Upper lobe of left lung (tissue), 6 donors: ENCODE measurements at places on chromosomes 6 and 20. TPM values are rescaled to one million over a fixed set of nuclear protein-coding genes. Genes with fewer than 3 reads are reported as not detected.
A peak's percentile ranks its signal among the peaks of the same experiment; 100 is the strongest.

GRCh38 chr20:5991623-5992441, 41.4 kb downstream of the MCM8 start:
- no peak for DNase-seq

DNA sequence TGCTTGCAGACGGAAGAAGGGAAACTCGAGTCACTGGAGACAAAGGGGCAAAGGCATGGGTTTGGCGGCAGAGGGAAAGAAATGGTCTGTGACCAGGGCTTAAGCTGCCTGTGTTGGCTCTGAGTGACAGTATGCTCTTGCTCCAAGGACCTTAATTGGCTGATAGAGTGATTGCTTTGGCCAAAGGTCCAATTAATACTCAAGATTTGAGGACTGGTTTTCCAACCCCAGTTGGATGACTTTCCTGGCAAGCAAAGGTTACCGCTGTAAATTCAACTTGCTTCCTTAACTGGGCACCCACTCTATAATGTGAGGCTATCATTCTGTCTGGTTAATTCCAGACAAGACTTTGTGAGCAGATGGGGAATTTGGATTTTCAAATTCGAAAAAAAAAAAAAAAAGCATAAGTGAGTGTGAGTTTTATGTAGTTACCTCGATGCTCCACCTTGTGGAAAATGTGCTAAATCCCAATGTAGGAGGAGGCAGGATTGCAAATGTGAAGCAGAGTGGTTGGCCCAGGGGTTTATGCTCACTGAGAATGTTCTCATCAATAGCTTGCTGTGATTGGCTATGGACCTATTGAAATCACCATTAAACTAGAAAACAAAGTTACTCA, 150.7 kb upstream of the GMDS start:
- no peak for DNase-seq

Gene VNN1
- 9.2 TPM for total RNA-seq

Gene OTOR
- not detected for total RNA-seq

GRCh38 chr6:82176616-82177015, 70.9 kb downstream of the IBTK start:
- DNase-seq: no peak

Gene PRL
- total RNA-seq: not detected

GRCh38 chr6:107784669-107785068, 39.4 kb downstream of the SCML4 start:
- no peak for DNase-seq

Gene HNF4A
- 0.74 TPM for total RNA-seq

DNA sequence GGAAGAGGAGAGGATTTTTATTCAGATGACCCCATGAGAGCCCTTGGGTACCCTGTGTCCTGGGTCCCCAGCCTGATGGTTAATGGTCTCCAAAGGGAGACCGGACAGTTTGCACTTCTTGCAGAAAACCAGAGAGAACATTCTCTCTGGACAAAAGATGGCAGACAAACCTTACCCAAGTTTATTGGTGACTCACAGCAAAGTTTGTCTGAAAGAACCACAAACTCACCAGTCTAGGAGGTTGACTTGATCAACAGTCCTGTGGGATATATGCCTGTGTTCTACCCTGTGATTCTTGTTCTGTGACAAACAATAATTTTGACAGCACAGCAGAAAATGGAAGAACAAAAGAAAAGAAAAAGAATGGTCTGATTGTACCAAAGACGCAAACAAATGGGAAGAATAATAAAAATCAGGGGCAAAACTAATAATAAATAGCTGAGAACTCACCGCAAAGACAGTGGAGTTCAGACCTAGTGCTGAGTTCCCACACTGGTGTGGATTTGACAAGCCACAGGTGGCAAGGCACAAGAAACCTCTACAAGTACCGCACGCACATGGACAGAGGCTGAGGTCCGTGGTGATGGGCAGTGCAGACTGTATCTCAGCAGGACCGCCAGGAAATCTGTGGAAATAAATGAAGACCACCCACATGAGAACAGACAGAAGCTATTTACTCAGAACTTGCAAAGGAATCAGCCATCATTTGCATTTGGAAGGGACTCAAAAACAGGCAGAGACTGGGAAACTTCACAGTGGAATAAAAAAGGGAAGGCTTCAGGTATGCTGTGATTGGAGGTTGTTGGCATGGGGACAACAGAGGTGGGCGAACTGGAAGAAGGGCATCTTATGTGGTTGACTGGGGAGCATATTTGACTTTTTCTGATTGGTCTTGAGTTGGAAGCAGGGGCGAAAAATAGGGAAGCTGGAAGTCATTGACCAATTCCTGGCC, 246.3 kb upstream of the RNF24 start:
- no peak for DNase-seq

DNA sequence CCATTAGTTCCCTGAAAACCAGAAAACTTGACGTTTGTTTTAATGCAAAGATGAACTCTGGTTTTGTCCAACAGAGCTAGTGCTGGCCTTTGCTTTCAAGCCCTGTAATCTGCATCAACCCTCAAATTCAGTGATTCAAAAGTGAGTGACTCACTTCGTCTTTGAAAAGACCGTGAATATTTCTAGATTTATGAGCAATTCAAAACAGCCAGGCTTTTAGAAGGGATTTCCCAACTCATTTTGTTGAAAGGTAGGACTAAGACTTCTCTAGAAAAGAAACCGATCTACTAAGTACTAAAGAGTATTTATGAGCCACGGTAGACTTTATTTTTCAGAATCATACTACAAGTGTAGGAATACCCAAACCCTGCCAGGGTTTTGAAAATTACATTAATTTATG, 121.5 kb downstream of the UST start:
- DNase-seq: no peak

- peak; percentile 53 for DNase-seq
These were observed 18.4 kb upstream of the IFNGR1 start for GRCh38 chr6:137237413-137238170.

DNA sequence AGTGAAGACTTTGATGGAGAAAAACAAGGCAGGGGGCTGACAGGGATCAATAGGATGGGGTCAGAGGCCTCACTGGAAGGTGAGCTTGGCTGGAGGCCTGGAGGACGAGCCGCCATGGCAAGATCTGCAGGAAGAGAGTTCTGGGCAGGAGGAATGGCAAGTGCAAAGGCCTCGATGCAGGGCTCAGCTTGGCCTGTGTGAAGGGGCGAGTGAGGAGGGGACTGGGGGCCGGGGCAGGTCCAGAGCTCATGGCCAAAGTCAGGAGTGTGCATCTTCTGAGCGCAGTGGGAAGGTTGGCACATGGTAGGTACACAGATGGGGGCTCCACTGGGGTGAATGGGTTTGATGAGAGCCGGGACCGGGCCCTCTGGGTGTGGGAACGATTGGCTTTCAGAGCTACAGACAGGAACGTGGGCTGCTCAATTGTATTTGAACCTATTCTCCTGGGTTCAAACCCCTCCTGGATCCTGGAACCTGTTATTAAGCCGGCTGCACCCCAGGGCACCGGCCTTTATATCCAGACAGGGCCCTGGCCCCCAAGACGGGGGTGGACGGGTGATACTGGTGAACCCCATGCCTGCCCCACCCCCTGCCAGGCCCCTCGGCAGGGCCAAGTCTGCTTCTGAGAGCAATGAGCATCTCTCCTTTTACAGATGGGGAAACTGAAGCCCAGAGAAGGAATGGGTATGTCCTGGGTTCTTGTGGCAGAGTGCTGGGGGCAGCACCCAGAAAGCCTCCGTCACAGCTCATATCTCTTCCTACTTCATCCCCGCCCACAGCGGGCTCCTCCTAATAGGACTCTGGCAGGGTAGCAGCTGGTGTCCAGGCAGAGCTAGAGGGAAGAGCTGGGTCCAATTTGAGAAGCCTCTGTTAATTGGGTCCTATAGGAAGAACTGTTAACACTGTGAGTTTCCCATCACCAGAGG, 106.1 kb downstream of the CEBPB start:
- no peak for DNase-seq

- DNase-seq: no peak
These were observed 780 bp upstream of the KIAA0319 start for GRCh38 chr6:24646771-24647170.

GRCh38 chr20:51380401-51381385, 161.8 kb downstream of the NFATC2 start:
- no peak for DNase-seq

Gene CDK5RAP1
- total RNA-seq: 33.7 TPM

Gene FGD2
- 192 TPM for total RNA-seq

- no peak for DNase-seq
These were observed 87.9 kb upstream of the BMP5 start for GRCh38 chr6:55963301-55963700.

DNA sequence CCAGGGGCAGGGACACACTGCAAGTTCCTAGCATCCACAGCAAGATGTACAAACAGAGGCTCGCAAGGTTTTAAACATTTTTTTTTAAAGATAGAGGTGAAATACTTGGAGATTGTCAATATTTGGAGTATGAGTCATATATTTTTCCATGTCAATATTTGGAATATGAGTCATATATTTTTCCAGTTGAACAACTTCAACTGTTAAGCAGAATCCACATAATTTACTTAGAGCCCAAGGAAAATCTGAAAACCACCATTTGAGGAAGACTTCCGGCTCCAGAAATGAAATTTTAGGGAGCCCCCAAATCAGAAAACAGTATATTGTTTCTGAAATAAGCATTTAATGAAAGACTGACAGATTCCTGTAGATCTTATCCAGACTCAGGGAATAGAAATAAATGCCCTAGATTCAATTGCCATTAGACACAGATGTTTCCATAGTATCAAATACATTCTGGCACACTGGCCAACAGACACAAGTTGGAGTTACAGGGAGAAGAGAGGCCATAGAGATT, 51.6 kb upstream of the FAM184A start:
- DNase-seq: no peak

Gene CHRNA4
- total RNA-seq: 0.10 TPM

Gene TBXT
- not detected for total RNA-seq

DNA sequence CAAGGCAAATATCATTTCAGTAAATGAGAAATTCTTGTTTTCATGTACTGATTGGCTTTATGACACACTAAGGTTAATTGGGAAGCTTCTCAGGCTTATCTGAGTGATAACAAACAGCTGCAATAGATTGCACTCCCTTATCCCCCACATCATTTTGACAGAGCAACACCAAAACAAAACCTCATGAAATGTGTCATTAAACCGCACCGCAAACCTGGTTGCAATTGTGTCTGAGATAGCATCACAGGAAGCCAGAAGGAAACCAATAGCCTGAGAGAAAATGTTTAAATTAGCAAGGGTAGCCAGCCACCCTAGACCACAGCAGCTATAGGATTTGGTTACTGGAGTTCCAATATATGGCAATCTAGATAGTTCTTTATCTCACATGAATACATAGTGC, 31.6 kb upstream of the LAMA4 start:
- DNase-seq: no peak

- DNase-seq: peak; percentile 44
These were observed 59.4 kb downstream of the GFOD1 start for GRCh38 chr6:13427801-13428582.

Gene EHMT2
- 29.6 TPM for total RNA-seq

Gene GPR63
- total RNA-seq: under 0.01 TPM

Gene PDCD2
- total RNA-seq: 29.3 TPM

Gene RRAGD
- total RNA-seq: 32.6 TPM

- no peak for DNase-seq
These were observed 40.5 kb downstream of the PANK2 start for GRCh38 chr20:3929713-3930060.

- no peak for DNase-seq
These were observed 29.8 kb downstream of the APCDD1L start for GRCh38 chr20:58485393-58485792.

GRCh38 chr20:43658069-43658722, 8.7 kb upstream of the MYBL2 start:
- no peak for DNase-seq

GRCh38 chr6:139296927-139297326, 5.1 kb upstream of the TXLNB start:
- no peak for DNase-seq

DNA sequence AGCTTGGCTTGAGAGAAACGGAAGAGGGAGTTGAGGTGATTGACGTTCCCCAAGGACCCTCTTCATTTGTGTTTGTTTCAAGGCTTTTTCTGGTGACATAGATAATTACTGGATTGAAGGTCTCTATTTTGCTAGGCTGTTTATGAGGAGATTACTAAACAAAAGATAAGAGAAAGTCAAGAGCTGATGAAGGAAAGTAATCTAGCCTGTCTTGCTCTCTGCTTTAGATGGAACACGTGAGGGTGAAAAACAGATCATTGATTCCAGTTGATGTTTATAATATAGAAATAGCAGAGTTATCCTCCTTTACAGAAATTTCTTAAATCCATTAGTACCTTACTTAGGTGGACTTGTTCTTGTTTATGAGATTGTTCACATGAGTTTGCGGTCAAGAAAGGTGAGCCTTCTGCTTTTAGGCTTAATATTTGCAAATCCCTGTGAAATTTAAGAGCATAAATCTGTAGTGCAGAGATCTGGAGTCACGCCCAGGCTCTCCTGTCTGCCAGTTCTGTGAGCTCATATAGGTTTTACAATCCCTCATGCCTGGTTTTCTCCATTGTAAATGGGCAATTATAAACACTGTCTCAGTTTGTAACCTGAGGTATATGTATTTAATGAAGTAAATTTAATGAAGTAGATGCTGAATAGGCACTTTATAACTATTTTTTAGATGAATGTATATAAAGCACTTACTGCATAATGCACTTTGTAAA, 272.8 kb downstream of the NKAIN2 start:
- no peak for DNase-seq

Gene OVOL2
- total RNA-seq: 13.0 TPM

GRCh38 chr6:132748446-132748845, 9.3 kb downstream of the VNN2 start:
- DNase-seq: no peak
